Endodermal cell (in vitro differentiated cells): ENCODE measurements at places on chromosomes 2 and 18. TPM values are rescaled to one million over a fixed set of nuclear protein-coding genes. Genes with fewer than 3 reads are reported as not detected.

Gene RIT2
- total RNA-seq: 0.36 TPM in 1 of 3 replicates, not detected in the others

DNA sequence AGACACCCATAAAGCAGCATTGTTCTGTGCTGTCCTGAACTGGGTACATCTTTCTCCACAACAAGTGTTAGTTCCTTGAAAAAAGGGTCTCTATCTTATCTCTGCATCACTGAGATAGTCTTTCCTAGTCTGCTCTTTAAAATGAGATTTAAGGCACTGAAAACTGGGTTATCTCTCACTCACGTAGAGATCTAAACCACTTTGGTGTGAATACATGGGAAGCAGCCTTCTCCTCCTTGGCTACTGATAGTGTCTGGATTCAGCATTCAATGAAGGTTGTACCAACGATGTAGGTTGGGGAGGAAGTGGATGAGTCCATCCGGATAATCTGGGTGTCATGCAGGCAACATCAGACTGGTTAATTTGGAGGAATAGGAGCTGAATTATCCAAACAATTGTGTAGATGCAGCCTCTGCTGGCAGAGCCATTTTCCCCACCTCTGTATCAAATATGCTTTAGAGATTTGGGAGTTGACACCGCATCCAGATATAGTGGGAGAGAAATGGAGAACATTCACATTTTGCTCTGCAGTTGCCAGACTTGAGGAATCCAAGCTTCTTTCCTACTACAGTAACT, 15.9 kb upstream of the SIX3 start:
- DNase-seq: no peak
- H3K27ac ChIP-seq: no peak overlapping the region
- peak overlapping the region; percentile 36 for H3K4me3 ChIP-seq
- H3K36me3 ChIP-seq: no peaks in the 10 kb centered on the region
- H3K27me3 ChIP-seq: peaks cover 100% of the 10 kb centered on the region
- H3K4me1 ChIP-seq: peaks cover 20% of the 10 kb centered on the region

Gene EFR3B
- 8.0 and 11.0 TPM in 2 replicates for total RNA-seq

DNA sequence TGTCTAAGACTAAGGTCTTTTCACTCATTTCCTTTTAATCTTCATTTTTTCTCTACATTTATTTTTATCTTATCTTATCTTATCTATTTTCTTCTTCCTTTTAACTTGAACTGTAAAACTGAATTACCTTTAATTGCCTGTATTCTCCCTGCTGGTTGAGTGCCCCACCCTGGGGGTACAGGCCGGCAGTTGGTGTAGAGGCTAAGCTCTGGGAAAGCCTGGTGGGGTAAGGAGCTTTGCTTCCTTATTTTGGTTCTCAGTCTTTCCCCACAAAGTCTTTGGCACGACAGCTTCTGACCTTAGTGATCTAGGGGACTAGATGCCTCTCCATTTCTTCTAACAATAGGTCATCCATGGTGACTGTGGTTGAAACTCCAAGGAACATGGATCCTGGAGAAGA, 26.8 kb upstream of the HAAO start:
- H3K36me3 ChIP-seq: no peaks in the 10 kb centered on the region
- no peak overlapping the region for H3K4me3 ChIP-seq
- no peaks in the 10 kb centered on the region for H3K4me1 ChIP-seq

DNA sequence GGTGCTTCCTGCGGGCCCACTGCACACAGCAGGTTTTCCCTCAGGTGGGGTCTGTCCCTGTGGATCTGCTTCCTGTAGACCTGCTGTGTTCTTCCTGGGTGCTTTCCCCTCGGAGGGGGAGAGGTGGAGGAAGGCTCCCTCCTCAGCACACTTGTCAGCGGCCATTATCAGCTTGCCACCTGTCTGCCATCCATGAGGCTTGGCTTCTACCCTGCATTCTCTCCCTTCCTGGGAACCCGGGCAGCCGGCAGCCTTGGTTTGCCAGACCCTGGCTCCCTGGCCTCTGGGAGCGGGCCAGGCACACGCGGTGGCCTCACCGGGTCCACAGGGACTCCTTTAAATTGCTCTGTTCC, 58.5 kb downstream of the INPP5D start:
- H3K27ac ChIP-seq: no peak overlapping the region
- no peak for DNase-seq
- no peaks in the 10 kb centered on the region for H3K4me1 ChIP-seq
- H3K36me3 ChIP-seq: no peaks in the 10 kb centered on the region
- H3K4me3 ChIP-seq: no peak overlapping the region
- no peaks in the 10 kb centered on the region for H3K27me3 ChIP-seq

Gene GKN2
- total RNA-seq: not detected in 2 replicates
